ENCODE measurements at places on chromosomes 6 and 20.
A peak's percentile ranks its signal among the peaks of the same experiment; 100 is the strongest.

DNA sequence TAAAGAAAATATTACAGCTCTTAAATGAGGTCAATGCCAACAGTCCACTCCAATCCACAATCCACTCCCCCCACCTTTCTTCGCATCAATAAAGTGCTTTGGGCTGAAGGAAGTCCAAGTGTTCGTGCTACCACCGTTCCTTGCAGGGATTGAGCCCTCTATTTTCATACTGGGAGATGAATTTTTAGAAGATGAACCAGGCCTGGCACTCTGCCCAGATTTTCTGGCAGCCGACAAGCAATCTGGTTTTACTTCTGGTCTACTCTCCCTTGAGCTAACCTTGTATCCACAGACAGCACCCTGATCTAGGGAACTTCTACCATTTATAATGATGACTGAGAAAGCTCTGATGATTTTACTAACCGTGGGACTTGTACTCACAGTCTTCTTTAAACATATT is 72.3 kb downstream of the BTBD9 start:
- no peak for DNase-seq

GRCh38 chr20:63789836-63790571 is 41.1 kb downstream of the ZBTB46 start:
- no peak for DNase-seq

DNA sequence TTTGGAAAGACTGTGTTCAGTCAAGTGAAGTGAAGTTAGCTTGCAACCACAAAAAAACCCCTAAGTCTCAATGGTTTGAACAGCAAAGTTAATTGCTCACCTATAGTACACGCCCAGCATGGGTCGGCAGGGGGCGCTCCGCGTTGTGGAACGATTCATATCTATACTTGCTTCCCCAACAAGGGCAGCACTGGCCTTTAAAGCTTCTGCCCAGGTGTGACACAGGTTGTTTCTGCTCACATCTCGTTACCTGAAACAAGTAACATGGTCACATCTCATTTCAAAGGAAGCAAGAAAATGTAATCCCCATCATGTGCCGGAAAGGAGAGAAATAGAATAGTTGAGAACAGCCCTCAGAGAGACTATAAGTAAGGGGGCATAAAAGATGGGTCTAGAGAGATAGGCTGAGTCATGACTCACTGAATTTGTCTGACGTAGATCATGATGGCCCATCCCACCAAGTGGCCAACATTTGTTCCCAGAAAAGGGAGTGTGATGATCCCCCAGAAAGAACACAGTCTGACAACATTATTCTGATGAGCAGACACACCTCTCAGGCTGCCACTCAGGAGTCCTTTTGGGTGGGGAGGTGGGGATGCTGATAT is 29.0 kb downstream of the HNF4A start:
- DNase-seq = peak; percentile 66

DNA sequence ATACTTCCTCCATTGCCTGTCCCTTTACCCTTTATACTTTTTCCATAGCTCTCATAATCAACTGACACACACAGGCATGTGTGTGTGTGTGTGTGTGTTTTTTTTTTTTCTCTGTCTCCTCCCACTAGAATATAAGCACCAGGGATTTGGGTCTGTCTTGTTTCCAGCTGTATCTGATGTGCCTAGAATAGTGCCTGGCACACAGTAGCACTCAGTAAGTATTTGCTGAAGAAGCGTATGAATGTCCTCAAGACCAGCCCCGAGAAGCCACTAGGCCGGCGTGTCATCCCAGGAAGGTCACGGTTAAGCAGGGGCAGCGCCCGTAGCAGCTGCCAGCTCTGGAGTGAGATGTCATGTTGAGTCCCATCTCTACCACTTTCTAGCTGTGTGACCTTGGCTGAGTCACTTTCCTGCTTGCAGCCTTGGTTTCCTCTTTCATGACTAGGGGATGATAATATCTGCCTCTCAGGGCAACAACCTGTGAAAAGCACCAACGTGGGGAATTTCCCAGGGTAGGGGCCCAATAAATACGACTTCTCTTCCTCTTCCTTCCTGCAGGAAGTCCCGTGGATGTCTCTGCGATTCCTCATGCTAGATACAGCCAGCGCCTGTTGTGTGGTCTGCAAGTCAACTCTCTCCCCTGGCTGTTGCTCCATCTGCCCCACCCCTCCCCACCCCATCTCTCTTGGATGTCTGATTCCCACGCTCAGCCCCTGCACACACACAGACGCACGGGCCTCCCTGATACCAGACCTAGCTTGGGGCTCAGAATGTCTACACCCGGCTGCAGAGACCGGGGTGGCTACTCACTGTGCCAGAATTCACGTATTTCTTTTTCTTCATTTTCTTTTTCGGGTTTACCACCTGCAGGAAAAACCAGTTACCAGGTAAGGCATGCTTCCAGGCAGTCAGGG is 58.1 kb downstream of the RAB44 start:
- peak; percentile 83 for DNase-seq

DNA sequence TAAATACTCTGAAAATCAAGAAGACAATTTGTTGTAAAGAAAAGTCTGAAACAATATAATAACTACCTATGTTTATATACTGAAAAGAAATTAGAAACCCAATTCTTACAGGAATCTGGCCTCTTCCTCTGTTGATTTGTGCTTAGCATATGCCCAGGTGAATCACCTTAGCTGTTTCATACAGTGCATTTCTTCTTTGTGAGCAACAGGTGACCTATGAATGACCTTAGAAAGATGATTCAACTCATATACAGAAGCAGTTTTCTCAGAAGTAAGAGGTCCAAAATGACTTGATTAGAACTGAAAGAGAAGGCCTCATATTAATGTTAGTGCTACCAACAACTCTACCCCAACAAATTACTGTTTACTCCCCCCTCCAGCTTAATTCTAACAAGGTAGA is 419.5 kb upstream of the ID4 start:
- no peak for DNase-seq

DNA sequence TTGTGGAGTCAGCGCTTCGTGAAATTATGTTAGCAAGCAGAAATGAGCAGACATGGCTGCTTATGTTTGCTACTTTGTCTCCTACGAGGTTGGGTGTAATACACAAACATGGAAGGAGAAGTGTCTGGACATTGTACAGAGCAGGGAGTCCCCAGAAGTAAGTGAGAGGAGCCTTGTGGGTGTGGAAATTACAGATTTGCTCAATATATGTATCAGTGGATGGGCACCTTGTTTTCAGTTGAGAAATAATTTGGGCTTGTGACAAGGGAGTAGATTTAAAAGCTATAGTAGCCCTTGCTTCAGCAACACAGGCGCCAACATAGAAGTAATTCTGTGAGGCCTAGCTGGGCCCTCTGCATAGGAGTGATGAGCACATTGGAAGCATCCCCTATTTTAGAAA is 49.2 kb downstream of the HECA start:
- no peak for DNase-seq

- DNase-seq = no peak
These were observed 9.3 kb upstream of the GFOD1 start for GRCh38 chr6:13496513-13497190.

DNA sequence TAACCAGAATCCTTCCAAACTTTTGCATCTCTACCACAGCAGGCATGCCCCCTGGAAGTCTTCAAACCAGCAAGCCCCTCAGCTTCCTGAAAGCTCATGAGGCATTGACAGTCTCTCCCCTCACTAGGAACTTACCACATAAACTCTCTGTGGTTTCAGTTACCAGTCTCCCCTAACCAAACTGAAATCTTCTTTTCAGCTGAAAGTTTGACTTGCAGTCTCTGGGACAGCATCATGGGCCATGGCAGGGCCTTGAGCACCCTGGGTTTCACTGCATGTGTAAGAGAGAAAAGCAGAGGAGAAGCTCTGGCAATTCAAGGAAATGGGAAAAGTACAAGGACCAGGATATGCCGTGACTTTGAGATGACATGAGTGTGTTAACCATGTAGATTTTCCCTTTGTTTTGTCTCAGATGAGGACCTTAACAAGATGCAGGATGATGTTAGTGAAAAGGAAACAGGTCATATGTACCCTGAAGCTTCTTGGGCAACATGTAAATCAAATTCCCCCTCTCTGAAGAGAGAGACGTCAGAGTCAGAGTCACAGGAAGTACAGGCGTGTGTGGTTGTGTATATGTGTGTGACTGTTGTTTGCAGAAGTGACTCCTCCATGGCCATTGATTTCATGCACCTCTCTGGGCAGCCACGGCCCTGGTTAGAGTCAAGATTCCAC is 106.3 kb downstream of the TNFRSF21 start:
- DNase-seq = peak; percentile 11

GRCh38 chr20:21559305-21559704 is 45.4 kb upstream of the NKX2-2 start:
- no peak for DNase-seq

GRCh38 chr6:17663226-17663625 is 43.5 kb downstream of the NUP153 start:
- DNase-seq = no peak

- no peak for DNase-seq
These were observed 366.3 kb upstream of the EPHA7 start for GRCh38 chr6:93785694-93786030.

DNA sequence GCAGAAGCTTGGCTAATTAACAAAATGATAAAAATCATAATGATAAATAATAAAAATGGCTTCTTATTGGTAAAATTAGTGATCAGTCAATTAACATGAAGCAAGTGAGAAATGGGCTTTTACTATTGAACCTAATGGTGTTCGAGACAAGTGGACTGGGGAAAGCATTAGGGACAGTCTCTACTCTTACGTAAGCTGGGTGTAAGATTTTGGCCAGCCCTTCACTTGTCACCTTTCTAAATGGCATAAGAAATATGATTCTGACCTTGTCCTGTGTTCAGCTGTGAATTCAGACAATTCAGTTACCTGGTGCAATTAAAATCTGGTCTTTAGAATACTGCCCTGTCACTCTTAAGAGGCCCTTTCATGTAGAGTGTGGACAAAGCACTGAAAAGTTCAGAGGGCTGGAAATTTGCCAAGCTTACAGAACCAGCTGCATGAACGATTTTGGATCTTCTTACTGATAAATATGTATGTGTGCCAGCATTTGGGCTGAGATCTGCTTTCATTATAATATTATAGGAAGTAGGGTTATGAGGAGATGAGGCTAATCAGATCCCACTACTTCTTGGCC is 115.9 kb downstream of the QRSL1 start:
- DNase-seq = no peak

GRCh38 chr6:20213271-20213798 is 1.1 kb upstream of the MBOAT1 start:
- no peak for DNase-seq

GRCh38 chr6:83978997-83979396 is 54.6 kb upstream of the MRAP2 start:
- no peak for DNase-seq

DNA sequence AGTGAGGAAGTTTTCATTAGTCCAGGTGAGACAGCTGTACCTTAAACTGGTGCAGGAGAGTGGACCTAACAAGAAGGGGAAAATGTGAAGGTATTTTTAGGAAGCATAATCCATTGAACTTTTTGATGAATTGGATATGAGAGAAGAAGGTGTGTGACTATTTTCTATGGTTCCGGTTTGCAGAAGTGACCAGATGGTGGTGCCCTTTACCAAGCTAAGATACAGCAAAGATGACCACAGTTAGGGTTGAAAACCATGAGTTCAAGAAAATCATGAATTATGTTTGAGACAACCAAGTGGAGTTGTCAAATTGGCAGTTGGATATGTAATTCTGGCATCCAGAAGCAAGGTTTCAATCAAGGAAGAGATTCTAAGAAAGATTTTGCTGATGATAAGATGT is 61.9 kb upstream of the NRSN1 start:
- DNase-seq = no peak

GRCh38 chr6:124879110-124879991 is 82.9 kb upstream of the RNF217 start:
- DNase-seq = no peak

- no peak for DNase-seq
These were observed 37.6 kb downstream of the GPLD1 start for GRCh38 chr6:24451581-24452388.

GRCh38 chr6:5763871-5764270 is 242.9 kb downstream of the NRN1 start:
- DNase-seq = no peak

DNA sequence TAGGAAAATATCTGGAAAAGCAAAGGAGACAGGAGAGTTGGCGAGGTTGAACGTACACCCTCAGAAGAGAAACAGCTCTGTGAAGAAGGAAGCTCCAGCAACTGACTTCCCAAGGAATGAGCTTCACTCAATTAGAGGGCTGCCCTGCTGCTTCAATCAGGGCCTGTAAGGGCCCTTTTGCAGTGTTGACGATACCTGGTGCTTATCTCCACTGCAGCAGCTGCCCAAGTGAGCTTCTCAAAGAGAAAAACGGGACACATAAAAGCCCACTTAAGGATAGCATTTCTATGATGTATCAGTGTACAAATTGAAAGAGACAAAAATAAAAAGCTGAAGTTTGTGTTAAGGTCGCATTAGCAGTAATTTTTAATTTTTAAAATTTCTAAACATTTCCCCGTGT is 16.4 kb downstream of the SEC63 start:
- no peak for DNase-seq

DNA sequence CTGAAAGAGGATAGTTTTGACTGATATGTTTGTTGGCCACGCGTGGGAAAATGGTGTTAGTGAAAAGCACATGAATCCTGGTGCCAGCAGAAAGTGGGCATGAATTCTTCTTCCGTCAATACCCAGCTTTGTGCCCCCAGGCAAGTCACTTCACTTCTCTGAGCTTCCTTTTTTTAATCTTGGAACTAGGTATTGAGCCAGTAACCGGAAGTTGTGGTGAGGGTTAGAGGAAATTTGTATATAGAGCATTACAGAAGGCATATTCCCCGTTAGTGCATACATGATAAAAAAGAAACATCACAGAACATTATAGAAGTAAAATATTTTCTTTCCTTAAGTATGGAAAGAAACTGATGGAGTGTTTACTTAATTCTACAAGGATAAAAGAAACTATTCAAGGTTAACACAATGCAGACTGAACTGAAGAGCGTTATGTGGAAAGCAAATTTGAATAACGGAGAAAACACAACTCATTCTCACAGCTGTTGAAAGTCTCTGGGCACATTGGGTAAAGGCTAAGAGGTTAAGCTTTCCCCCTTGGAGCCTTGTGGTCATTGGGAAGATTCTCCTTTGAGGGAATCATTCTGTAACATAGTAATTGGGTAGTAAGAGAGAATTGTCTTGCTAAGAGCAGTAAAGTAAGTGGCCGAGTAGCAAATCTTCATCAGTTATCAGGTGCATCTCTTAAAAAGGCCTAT is 223.1 kb downstream of the BCAS1 start:
- no peak for DNase-seq

DNA sequence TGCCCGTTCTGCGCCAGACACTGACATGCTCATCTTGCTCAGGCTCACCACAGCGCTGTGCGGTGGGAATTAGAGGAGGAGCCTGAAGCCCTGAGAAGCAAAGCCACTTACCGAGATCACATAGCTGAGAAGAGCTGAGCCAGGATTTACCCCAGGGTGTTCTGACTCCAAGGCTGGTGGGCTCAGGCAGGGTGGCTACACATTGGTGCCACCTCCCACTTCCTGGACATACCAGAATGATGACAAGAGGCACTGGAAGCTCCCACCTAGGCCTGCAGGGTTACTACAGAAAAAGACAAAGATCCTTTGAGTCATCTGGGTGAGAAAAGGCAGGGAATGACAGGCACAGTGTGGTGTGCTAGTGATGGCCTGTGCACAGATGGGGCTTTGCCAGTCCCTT is 24.4 kb upstream of the FKBP1A start:
- no peak for DNase-seq

All from CD4-positive, alpha-beta T cell treated with Interferon gamma for 1 hour (primary cell).